Left kidney (tissue), 8 donors: ENCODE measurements at places on chromosomes 12 and 14.
A peak's percentile ranks its signal among the peaks of the same experiment; 100 is the strongest.

GRCh38 chr12:130194154-130194553, 31.9 kb downstream of the FZD10 start:
- no peak for DNase-seq

- DNase-seq, result no peak
Observed at GRCh38 chr12:26274441-26275312, 79.3 kb downstream of the SSPN start.

- DNase-seq, result no peak
Observed at GRCh38 chr12:2240984-2241383, 188.2 kb downstream of the CACNA1C start.

GRCh38 chr12:47977046-47977771, 13.8 kb downstream of the TMEM106C start:
- no peak for DNase-seq

- DNase-seq, result no peak
Observed at GRCh38 chr14:61749867-61750266, 12.4 kb upstream of the SNAPC1 start.

DNA sequence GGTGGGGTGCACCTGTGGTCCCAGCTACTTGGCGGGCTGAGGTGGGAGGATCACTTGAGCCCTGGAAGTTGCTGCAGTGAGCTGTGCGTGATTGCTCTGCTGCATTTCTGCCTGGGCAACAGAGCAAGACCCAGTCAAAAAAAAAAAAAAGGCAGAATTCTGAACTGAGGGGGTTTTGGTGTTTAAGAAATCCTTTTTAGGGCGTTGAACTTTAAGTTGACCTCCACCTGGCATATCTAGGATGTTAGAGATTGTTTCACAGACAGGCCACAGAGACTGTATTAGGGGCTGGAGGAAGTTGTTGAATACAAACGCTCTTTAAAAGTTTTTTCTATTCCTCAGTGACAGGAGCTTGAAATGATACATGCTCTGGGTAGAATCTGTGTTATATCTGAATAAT, 60.5 kb downstream of the FBXW8 start:
- DNase-seq, result no peak

- no peak for DNase-seq
Observed at GRCh38 chr12:59890896-59891579, 295.2 kb downstream of the SLC16A7 start.

GRCh38 chr12:121176826-121177529, 33.0 kb upstream of the P2RX4 start:
- no peak for DNase-seq

- DNase-seq, result peak; percentile 15
Observed at GRCh38 chr12:98595243-98595988, 1.9 kb downstream of the SLC25A3 start.
